Tongue (tissue), 3 donors: ENCODE measurements at places on chromosomes 3 and 15. TPM values are rescaled to one million over a fixed set of nuclear protein-coding genes. Genes with fewer than 3 reads are reported as not detected.

DAZL gene
- not detected for total RNA-seq

DNA sequence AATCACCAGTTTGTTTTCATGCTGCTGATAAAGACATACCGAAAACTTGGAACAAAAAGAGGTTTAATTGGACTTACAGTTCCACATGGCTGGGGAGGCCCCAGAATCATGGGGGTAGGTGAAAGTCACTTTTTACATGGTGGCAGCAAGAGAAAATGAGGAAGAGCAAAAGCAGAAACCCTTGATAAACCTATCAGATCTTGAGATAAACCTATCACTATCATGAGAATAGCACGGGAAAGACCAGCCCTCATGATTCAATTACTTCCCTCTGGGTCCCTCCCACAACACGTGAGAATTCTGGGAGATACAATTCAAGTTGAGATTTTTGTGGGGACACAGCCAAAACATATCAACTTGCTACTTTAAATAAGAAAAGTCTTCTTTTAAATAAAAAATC lies 28.9 kb downstream of the CD200R1L start:
- no peak for DNase-seq

- no peak for DNase-seq
These were observed 13.6 kb upstream of the GP9 start for GRCh38 chr3:129046732-129047552.

- peak; percentile 85 for DNase-seq
These were observed 67.9 kb upstream of the MITF start for GRCh38 chr3:69671082-69671952.

DNA sequence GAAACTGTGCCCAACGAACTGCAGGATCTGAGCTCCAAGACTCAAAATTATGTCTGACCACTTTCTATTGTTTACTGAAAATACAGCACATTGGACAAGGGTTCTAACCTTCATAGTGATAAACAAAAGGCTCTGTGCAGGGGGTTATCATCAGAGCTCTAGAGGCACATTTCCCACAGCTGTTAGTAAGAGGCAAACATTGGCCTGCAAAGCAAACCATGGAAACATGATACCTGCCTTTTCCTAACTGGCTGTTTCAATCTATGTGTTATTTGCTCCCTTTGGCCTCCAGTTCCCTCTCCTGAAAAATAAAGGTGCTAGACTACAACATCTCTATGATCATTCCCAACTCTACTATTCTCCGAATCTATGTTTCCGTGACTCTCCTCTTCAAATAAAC lies 159.7 kb upstream of the ARHGEF26 start:
- peak; percentile 52 for DNase-seq

DNA sequence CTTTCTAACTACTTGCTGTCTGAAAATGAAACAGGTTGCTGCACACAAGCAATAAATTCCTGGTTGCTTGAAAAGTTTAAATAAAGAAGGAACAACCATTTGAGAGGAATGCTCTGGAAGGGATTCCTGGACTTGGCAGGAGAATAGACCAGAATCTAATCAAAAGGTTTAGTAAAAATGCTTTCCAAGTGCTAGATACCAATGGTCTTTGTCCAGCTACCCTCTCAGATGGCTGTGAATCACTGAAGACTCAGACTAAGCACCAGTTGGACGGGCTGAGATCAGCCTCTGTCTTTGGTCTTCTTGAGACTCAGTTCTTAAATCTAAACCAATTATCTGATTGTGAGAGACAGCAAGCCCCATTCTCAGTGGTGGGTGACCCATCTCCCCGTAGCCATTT lies 27.7 kb upstream of the LPP start:
- DNase-seq, result no peak

GOLGA6B gene
- 0.21 TPM for total RNA-seq

KLHL6 gene
- 4.2 TPM for total RNA-seq

GRCh38 chr3:126551839-126552687 lies 6.7 kb downstream of the C3orf22 start:
- no peak for DNase-seq

ARPP21 gene
- total RNA-seq, result 89.8 TPM

GRCh38 chr15:69531665-69532027 lies 79.0 kb downstream of the RPLP1 start:
- peak; percentile 34 for DNase-seq

EMC7 gene
- 24.8 TPM for total RNA-seq

- peak; percentile 44 for DNase-seq
These were observed 453.8 kb upstream of the KCNMB2 start for GRCh38 chr3:178082326-178082906.

DNA sequence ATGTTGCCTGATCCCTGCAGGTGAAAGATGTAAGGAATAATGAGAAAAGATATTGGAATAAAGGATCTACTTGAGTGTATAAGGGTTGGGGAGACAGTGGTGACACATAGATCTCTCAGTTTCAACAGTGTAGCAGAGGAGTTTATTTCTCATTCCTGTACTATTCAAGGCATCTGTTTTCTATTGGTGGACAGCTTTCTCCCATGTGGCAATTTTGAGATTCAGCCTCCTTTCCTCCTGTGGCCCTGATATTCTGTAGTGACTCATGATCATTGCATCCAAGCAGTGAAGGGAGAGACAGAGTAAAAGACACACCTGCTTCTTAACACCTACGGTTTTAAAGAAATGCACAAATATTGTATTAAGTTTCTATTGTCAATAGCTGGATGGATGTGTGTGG lies 327.6 kb downstream of the GRM7 start:
- no peak for DNase-seq

SLC6A11 gene
- 0.21 TPM for total RNA-seq
